ENCODE measurements at places on chromosomes 2 and 18.

GRCh38 chr2:23533338-23533695, 148.3 kb downstream of the KLHL29 start:
- no peak for DNase-seq

- no peak for DNase-seq
Measured at GRCh38 chr18:58228762-58229161, 184.7 kb downstream of the NEDD4L start.

GRCh38 chr2:3219536-3219935, 158.1 kb downstream of the EIPR1 start:
- no peak for DNase-seq

DNA sequence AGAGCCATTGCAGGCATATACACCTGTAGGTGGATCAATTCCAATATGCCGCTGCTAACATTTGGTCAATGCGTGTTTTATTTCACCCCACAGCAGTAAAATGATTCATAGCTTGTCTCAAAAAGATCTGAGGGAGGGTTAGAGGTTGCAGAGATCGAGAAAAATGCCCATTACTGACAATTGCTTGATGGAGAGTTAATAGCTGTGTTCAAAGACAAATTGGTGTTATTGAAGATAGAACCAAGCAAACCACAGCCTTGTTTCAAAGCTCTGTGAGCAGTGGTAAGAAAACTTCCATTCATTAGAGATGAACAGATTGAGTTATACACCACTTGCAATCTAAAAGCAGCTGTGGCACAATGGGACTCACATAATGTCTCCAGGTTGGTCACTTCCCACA, 95.4 kb downstream of the KCNE4 start:
- no peak for DNase-seq

DNA sequence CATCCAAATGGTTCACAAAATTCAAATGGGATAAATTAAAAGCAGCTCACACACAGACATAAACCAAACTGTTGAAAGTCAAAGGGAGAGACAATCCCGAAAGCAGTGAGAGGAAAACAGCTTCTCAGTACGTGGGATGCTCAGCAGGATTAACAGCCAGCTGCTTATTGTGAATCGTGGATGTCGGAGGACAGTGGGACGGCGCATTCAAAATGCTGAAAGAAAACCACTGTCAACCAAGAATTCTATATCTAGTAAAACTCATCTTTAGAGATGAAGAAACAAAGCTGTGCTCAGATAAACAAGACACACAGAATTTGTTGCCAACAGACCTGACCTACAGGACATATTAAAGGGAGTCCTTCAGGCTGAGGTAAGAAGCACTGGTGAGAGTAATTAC, 102.9 kb downstream of the NFATC1 start:
- no peak for DNase-seq

- DNase-seq = no peak
Measured at GRCh38 chr2:183242937-183243336, 118.7 kb downstream of the NUP35 start.

DNA sequence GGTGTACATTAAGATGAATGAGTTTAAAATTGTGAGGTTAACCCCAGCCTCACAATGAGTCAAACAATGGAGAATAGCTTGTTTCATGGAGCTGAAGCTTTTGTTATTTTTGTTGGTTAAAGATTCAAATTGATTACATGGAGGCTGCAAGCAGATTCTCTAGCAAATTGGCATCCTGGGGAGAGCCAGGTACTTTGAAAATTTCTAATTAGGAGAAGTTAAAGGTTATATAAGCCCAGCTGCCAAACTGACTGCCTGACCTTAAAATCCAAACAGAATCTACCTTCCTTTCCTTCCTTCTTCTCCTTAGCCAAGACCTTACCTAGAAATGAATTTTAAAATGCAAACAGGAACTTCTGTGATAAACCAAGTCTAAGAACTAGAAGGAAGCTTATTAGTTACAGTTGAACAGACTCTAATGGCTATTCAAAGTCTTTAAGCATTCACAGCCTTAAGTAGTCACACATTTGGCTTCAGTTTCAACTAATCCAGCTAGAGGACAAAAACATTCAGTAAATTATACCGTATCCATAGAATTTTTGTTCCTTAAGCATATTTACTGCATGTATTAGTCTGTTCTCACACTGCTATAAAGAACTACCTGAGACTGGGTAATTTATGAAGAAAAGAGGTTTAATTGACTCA, 31.5 kb upstream of the PGAP1 start:
- DNase-seq = no peak

DNA sequence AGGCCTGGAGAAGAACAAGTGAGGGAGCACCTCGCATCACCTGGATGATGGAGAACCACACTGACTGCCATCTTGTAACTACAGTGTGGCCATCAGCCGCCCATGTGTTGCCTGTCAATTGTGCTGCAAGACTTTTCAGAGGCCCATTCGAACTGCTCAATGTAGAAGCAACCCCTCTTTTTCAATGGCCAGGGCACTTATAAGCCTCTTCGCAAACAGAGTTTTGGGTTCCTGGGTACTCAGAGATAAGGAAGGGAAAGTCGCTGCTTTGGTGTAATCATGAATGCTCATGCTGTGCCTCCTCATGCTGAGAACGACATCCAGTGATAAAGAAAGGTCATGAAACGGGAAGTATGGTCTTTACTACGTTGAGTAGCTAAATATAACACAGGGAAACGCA, 143.9 kb upstream of the SLC39A10 start:
- no peak for DNase-seq

- no peak for DNase-seq
Measured at GRCh38 chr2:157124731-157125130, 132.8 kb upstream of the GALNT5 start.

DNA sequence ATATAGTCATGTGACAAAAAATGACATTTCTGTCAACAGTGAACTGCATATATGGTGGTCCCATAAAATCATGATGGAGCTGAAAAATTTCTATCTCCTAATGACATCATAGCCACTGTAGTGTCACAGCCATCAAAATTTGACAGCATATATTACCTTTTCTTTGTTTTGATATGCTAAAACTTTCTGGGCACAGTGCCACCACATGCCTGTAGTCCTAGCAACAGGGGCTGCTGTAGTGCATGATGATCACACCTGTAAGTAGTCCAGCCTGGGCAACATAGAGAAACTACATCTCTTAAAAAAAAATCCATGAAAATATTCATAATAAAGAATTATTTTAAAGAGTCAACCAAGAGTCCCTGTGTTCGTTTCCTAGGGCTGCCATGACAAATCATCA, 155.5 kb upstream of the SERTAD2 start:
- DNase-seq = no peak

DNA sequence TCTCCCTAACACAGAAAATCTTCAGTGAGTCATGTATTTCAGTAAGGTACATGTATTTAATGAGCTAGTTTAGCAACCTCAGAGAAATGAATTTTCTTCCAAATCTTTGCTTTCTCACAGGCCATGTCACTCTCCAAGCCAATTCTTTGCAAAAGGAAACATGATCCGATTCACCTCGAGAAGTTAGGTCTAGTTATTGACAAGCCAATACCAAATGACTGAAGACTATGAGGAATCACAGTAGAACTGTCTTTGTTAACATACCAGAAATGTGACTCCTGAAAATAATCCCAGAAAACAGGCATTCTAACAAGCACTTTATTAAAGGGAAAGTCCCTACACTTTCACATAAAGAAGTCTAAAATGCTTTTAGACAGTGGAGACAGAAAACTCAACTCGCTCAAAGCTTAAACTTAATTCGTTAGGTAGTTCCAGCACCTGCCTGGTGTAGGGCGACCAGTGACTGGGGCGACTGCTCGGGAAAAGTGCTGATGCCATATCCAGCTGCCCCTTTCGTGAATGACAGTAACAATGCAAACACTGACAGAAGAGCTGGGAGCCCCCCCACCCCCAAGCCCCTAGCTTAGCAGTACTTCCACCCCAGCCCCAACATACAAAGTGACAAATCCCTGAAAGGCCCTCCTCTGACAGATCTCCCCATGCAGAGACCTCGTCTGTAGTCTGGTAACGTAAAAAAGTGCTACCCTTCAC, 1.8 kb downstream of the MEMO1 start:
- no peak for DNase-seq

- DNase-seq = peak; percentile 44
Measured at GRCh38 chr2:55482186-55482884, 37.2 kb upstream of the CFAP36 start.

GRCh38 chr2:97958184-97958583, 37.6 kb downstream of the TMEM131 start:
- no peak for DNase-seq

DNA sequence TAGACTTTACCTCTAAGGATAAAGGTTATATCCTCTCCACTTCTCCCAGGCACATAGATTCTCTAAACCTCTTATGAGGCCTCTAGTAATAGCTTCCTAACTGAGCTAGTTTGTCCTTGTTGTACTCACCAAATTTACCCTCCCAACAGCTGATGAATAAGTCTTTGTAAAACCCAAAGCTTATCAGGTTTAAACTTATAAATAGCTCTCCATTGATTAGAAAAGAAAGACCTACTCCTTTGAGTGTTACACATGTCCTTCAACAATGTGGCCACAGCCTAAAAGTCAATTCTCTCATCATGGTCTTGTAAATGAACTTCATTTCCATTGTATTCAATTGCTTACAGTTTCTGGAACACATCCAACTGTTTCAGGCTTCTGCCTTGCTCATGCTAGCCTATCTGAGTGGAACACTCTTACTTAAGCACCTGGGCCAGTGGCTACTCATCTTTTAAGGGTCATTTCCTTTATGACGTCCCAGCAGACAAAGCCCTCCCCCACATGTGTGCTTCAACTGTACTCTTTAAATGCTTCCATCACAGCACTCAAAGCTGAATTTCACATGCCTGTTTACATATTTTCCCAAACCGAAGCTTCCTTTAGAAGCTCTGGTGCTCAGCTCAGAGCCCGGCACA, 131.6 kb downstream of the CDH2 start:
- no peak for DNase-seq

DNA sequence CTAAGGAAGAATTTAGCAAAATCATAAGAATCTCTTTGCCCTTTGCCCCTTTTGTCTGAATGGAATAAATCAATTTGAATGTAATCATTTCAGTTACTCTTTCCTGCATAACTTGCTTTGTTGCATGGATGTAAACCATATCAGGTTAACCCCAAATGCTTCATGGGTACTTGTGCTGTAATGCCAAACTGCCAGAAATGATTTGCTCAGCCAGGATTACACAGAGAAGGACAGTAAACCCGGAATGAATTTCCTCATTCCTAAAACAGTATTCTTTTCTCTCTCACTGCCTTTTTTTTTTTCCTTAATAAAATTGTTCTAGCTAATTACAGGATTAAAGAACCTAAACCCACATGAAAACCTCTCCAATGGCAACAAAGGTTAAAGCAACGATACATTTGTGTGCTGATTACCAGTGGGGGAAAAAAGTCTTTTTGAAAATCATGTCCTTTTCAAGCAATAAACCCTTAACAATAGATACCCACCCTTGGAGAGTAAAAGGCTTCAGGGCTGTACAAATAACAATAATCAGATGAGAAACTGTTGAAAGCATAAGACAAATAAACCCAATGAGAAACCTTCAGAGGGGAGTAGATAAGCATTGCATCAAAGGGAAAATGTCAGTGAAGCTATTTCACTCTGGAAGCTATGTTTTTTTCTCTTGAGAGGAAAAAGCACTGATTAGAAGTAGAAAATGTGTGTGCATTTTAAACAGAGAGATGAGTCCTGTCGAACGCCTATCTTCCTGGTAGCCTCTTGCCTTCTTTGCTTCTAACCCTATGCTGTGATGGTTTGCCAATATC, 275.3 kb downstream of the CDH2 start:
- DNase-seq = no peak

DNA sequence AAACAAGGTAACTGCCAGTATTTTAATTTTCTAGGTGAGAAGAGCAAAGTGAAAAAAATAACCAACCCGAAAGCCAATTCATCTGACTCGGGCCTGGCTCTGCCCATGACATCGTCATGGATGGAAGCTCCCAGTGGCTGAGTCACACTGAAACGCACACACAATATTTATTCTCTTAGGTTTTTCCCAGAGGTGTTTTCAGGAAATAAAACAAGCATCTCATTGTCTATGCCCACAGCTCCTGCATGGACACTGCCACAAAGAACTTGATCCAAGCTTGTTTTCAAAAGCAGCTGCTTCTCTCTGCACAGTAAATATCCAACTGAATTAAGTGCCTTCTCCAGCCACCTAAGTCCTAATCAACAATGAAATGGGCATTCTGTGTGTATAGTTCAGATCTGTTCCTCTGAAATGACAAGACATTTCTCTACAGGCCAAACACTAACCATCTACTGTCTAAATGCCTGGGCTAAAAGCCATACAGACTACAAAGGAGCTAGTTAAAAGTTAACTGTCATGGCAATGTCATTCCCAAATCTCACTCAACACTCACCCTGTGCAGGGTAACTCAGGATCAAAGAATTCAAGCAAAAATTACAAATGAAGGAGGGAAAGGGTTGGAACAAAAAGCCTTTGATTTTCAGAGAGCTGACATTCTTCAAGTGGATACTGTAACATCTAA, 62.9 kb downstream of the RPL31 start:
- no peak for DNase-seq

DNA sequence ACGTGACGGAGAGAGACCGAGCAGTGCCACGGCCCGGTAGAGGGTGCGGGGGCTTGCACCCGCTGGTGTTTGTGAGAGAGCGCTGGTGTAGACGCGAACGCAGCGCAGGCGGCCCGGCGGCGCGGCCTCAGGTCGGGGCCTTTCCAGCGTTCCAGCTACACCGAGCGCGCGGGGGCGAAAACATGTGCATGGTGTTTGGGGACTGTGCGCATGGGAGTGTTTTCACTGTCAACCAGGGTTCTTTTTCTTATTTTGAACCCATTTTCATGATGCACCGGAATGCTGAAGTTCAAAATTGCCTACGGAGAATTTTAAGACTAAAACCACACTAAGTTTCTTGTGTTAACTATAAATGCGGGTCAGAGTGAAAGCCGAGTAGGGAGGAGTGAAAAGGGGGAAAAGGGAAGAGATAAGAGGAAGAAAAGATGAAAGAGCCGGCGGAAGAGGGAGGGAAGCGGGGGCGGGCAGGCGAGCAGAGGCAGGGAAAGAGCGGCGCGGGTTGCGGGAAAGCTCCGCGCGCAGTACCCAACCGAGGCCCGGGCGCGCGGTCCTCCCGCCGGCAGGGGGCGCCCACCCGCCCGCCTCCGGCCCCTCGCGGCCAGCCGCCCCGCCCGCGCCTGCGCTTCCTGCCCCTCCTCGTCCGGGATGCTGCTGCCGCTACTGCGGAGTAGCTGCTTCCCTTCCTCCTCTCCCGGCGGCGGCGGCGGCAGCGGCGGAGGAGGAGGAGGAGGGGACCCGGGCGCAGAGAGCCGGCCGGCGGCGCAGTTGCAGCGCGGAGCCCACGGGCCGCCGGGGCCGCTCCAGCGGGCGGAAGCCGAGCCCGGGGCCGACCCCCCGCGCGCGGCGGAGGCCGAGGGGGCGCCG, at the start of gene RAB12:
Gene RAB12, plus strand, starts transcription at position 643 of the 864 bp plus-strand sequence. Its CDS starts 3 bp downstream, at position 646.
- DNase-seq = peak; percentile 64
